ENCODE measurements at places on chromosomes 6 and 20. TPM values are rescaled to one million over a fixed set of nuclear protein-coding genes. Genes with fewer than 3 reads are reported as not detected.

Gene PPP1R3D
- 9.2 TPM for total RNA-seq

DNA sequence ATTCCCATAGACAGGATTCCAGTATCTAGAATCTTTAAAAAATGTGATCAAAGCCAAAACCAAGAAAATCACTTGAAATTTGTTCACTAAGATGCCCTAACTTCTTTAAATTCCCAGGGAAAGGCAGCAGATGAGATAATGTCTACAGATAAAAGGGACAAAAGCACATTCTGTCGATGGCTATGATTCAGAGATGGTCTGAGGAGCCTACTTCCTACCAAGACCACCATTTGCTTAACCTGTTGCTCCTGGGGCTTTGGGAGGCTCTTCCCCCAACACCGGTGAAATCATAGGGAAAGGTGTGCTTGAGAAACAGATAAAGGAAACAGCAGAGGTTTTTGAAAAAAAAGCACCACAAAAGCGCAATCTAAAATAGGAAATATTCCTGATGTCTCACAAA is 118.3 kb upstream of the MAP7 start:
- no peak for DNase-seq

- no peak for DNase-seq
Observed at GRCh38 chr6:97865612-97866011, 582.6 kb upstream of the MMS22L start.

Gene MAS1
- not detected for total RNA-seq

- DNase-seq: no peak
Observed at GRCh38 chr6:102411796-102412195, 1018.3 kb downstream of the GRIK2 start.

Gene RPP21
- 60.3 TPM for total RNA-seq

- no peak for DNase-seq
Observed at GRCh38 chr6:53142810-53143209, 5.8 kb downstream of the GCM1 start.

Gene IMPG1
- not detected for total RNA-seq

Gene CASP8AP2
- total RNA-seq: 13.4 TPM

GRCh38 chr6:43738877-43739641 is 31.0 kb upstream of the VEGFA start:
- no peak for DNase-seq

GRCh38 chr6:7938562-7939183 is 28.1 kb upstream of the TXNDC5 start:
- no peak for DNase-seq

Gene HLA-A
- 1,045 TPM for total RNA-seq

GRCh38 chr6:156697225-156697830 is 79.8 kb upstream of the ARID1B start:
- no peak for DNase-seq

Gene SPAG4
- total RNA-seq: 8.6 TPM

DNA sequence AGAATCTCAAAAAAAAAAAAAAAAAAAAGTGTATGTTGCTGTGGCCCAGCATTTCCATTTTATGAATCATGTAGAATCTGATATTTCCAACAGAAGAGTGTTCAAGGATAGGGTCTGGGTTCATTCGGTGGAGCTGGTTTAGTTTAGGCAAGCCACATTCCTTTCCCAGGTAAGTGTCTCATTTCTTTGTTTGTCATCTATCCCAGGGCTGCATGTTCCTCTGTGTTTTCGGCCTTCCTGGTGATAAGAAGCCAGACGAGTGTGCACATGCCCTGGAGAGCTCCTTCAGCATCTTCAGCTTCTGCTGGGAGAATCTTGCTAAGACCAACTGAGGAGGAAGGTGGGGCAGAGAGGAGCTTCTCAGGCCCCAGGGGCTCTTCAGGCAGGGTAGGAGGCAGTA is 38.2 kb downstream of the NFYA start:
- no peak for DNase-seq

Gene JPH2
- 13.8 TPM for total RNA-seq

Gene SMIM13
- 6.3 TPM for total RNA-seq

Gene HLA-DOA
- total RNA-seq: 4.3 TPM

GRCh38 chr20:56627122-56628014 is 1.7 kb upstream of the TFAP2C start:
- DNase-seq: no peak

- peak; percentile 66 for DNase-seq
Observed at GRCh38 chr6:11094411-11094851, 797 bp downstream of the SMIM13 start.

- no peak for DNase-seq
Observed at GRCh38 chr6:24898676-24899075, 37.1 kb downstream of the RIPOR2 start.

- DNase-seq: no peak
Observed at GRCh38 chr6:10886691-10887502, at the start of gene SYCP2L. Gene SYCP2L (plus strand): TSS chr6:10887052. CDS start chr6:10887127, 75 bp downstream.

DNA sequence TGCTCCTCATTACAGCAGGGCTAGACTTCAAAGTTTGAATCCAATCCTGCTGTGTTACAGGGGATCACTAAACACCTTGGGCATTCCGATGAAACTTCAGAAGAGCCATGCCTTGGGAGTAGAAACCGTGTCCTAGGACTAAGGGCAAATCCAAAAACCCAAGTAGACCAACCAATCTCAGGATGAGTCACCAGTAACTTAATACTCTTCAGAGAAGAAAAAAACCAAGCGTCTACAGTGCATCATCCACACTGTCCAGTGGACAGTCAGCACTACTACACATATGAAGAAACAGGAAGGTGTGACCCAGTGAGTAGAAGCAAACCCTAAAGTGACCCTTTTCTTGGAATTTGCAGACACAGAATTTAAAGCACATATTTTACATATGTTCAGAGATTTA is 39.5 kb upstream of the VAPB start:
- no peak for DNase-seq

Gene SMPDL3A
- total RNA-seq: 47.5 TPM

DNA sequence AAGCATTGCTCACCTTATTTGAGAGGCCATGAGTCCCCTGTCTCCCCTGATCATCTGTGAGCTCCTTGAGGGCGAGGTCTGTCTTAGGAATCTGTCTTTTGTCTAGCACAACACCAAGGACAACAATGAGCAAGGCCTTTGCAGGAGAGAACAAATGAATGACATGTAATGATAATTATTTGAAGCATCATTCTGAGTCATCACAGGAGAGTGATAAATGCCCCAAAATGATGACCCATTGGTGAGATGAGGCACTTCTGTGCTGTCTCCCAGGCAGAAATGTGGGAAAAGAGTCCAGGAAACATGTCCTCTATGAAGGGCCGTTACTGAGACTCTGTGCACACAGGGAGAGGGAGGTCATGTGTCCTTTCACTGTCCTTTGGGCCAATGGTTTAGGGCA is 105.2 kb upstream of the LRFN2 start:
- DNase-seq: no peak

DNA sequence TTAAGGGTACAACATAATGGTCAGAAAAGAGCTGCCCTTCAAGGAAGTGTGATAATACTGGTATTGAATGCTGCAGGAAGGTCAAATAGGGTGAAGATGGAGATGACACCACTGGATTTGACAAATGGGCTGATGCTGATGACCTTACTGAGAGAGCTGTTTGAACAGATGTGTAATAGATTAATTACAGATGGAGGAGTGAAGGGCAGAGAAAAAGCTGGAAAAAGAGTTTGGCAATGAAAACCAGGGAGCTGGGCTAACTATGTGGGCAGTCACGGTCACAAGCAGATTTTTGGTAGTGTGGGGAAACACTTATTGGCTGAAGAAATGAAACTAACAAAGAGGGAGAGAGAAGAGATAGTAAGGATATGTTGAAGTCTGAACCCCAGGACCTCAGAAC is 83.6 kb upstream of the ENPP5 start:
- no peak for DNase-seq

GRCh38 chr6:8589941-8590729 is 154.8 kb upstream of the SLC35B3 start:
- DNase-seq: no peak

GRCh38 chr20:4247898-4248858 is 232.8 kb upstream of the RNF24 start:
- DNase-seq: no peak
